ENCODE measurements at places on chromosomes 13 and 19. TPM values are rescaled to one million over a fixed set of nuclear protein-coding genes. Genes with fewer than 3 reads are reported as not detected.

The C1QTNF9 gene
- not detected for total RNA-seq

The KLHL1 gene
- not detected for total RNA-seq

The METTL21C gene
- total RNA-seq = not detected

The PSPN gene
- 1.7 TPM for total RNA-seq

The RELB gene
- 4.1 TPM for total RNA-seq

The CD22 gene
- total RNA-seq = not detected

The SH2D3A gene
- total RNA-seq = 0.15 TPM

The ONECUT3 gene
- not detected for total RNA-seq

The IZUMO2 gene
- total RNA-seq = not detected

The ADGRE3 gene
- total RNA-seq = not detected

The CARS2 gene
- total RNA-seq = 77.1 TPM

The FFAR1 gene
- not detected for total RNA-seq

The KATNAL1 gene
- 23.7 TPM for total RNA-seq

The ENOX1 gene
- 1.6 TPM for total RNA-seq

The WTIP gene
- total RNA-seq = 13.2 TPM

The STAP2 gene
- 5.5 TPM for total RNA-seq

The DAND5 gene
- not detected for total RNA-seq

The GAS6 gene
- total RNA-seq = 90.5 TPM

All from smooth muscle cell of trachea (primary cell).